ENCODE measurements at places on chromosomes 16 and 17.

DNA sequence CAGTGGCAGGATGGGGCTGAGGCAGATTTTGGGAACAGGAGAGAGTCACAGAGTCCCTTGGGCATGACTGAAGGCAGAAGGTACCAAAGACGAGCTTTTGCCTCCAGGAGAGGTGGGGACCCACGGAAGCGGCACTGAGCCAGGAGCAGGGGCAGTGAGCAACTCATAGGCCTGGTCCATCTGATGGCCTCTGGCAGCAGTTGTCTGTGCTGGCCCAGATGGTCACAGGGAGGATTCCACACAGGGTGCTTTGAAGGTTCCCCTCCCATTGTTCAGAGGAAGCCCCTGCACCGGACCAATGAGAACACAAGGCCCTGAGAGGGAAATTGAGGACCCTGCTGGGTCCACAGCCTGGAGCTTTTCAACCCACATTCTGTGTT, 360.3 kb upstream of the TNRC6C start:
- no peak for DNase-seq

GRCh38 chr16:16001596-16002255, 52.3 kb downstream of the ABCC1 start:
- DNase-seq: no peak

DNA sequence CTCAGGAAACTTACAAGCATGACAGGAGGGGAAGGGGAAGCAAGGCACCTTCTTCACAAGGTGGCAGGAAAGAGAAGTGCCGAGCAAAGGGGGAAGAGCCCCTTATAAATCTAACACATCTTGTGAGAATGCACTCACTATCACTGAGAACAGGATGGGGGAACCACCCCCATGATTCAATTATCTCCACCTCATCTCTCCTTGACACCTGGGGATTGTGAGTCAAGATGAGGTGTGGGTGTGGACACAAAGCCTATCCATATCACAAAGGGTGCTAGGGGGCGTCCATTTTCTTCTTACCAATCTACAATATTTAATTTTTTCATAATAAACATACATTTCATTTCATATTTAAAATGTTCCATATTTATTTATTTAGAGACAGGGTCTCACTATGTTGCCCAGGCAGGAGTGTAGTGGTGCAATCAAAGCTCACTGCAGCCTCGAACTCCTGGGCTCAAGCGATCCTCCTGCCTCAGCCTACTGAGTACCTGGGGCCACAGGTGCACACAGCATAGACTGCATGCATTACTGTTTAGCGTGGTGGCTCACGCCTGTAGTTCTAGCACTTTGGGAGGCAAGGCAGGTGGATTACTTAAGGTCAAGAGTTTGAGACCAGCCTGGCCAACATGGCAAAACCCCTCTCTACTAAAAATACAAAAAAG, 26.5 kb upstream of the FAAP100 start:
- DNase-seq: no peak

DNA sequence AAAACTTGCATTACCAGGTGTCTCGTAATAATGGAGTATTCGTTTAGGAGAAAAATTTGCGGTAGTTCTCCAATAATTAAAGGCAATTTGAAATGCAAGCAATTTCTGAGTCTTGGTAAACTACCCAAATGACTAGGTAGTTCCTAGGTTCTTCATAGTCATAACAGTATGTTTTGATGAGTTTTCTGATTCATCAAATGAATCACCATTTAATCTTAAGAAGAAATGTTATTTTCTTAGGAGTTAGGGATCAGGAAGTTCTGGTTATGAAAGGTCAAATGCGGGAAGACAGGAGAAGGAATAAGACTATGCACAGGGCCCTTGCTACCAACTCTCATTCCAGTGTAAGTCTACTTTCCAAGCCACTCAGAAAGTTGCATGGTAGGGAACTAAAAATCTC, 221.5 kb upstream of the SOX9 start:
- no peak for DNase-seq

- DNase-seq: no peak
Observed at GRCh38 chr16:79150151-79150550, 450.4 kb downstream of the MAF start.

DNA sequence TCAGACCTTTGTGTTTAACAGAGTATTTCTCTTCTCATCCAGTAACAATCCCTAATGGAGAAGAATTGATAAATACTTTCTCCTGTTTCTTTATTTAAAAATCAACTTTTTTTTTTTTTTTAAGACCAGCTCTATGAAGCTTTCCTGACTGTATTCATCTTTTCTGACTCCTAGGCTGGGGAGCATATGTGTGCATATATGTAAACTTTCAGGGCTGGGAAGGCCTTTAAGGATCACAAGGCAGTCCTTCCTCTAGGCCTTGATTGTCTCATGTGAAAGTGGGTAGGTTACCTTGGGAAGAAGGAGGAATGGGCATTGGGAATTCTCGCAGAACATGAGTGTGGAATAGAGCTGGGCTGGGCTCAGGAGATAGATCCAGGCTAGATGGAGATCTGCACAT, 292.9 kb upstream of the SALL1 start:
- DNase-seq: no peak

DNA sequence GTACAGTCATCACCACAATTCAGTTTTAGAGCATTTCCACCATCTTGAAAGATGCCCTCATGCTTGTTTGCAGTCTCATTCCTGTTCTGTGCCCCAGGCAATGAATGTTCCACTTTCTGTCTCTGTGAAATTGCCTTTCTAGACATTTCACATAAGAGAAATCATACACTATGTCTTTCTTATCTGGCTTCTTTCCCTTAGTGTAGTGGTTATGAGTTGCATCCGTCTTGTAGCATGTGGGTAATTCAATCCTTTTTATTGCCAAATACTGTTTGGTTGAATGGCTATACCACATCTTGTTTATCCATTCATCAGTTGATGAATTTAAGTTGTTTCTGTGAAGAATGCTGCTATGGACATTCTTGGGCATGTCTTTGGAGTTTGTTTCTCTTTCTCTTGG, 132.5 kb upstream of the PLCG2 start:
- no peak for DNase-seq
